C1 segment of cervical spinal cord (tissue), 14 donors: ENCODE measurements at places on chromosomes 1 and 21.
A peak's percentile ranks its signal among the peaks of the same experiment; 100 is the strongest.

DNA sequence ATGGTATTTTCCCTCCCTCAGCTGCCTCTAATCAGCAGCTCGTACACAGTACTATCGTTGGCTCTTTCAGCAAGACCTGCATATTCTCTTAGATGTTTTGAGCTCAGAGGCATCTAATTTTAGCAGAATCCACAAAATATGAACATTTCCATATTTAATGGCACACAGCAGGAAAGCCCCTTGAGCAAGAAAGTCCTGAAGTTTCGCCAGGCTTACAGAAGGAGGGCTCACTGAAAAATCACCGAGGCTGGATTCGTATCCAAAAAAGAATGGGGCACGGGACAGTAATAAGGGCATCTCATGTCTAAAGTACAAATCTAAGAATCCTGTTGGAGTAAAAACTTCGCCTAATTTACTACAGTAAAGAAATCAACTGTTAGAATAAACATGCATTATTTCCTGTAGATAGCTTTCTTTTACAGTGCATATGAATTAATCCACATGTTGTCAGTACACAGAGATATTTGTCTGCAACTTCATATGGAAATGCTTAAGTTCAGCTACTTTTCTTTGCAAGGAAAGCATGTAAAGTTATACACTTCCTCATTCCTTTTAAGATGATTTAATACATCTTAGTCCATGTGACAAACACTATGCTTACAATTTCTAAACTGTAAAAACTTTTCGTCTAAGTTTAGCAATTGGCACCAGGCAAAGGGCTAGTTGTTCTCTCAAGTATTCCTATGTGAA lies 1205.3 kb upstream of the ADGRL4 start:
- no peak for DNase-seq

- no peak for DNase-seq
Measured at GRCh38 chr1:53766831-53767405, 28.0 kb upstream of the GLIS1 start.

GRCh38 chr21:44884097-44884496 lies 10.6 kb upstream of the PTTG1IP start:
- DNase-seq, result no peak

DNA sequence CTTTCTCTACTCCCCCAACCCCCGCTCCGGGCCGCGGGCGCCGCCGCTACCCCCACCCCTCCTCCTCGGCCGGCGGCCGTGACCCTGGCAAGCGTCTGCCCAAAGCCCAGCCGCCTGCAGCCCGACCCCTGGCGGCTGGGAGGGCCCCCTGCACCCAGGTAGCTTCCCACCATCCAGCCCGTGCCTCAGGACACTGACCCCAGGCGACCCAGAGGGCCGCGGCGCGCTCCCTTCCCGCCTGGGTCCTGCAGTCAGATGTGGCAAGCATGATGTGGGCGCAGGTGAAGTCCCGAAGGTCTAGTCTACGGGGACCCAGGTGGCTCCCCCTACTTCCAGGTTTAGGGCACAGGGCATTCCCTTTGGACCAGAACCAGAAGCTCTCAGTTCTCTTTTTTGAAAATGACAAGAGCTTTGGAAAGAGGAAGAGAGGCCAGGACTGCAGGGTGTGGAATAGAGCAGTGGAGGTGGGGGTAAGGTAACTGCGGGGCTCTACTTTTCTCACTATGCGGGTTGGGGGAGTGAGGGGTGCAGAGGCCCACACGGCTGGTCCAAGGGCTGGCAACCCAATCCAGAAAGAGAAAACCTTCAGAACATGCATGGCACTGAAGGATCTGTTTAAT lies at the start of gene DENND4B:
Gene DENND4B, minus strand, starts transcription at position 97 of the 620 bp plus-strand sequence. CDS start 2,344 bp downstream, outside the sequence.
- DNase-seq, result peak; percentile 75

DNA sequence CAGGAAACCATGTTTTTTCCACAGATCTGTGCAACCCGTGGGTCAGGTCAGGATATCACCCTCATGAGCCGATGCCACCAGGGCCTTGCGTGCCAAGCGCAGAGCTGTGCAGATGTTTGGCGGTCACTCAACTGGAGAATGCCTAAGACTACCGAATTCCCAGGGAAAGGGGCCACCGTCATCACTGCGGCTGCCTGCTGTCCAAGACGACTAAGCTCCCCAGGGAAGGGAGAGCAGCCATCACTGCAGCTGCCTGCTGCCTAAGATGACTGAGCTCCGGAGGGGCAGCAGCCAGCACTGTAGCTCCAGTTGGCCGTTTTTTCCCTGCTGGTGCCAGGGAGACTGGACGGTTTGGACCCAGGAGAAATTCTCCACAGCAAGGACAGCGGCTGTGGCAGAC lies 31.1 kb downstream of the AKT3 start:
- no peak for DNase-seq

DNA sequence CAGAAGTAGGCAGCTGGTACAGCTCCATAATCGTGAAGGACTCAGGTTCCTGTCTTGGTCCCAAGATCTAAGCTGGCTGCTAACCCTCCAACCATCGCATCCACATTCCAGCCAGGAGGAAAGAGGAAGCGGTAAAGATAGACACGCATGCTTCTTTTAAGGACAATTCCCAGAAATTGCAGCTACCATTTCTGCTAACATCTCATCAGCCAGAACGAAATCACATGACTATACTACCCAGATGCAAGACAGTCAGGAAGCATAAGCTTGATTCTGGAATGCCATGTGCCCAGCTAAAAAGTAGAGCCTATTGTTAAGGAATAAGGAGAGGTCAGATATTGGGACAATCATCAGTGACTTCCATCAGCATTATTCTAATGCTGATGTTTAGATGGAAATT lies 110.4 kb downstream of the EPHB2 start:
- DNase-seq, result no peak

DNA sequence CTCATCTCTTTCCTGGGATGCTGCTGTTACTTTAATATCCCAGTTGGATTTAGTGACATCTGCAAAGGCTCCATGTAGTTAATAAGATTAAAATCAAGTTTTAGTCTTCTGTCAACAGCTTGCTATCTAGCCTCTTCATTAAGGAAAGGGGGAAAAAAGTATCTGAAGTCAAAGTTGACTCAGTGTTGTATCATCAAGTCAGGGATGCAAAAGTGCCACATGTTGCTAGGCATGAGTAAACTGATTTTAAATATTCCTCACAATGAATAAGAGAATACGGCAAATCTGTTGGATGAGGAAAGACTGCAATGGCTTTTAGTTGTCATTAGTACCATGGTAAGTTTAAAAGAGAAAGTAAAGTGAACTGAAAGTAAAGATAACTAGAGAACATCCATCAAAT lies 383.2 kb upstream of the ZRANB2 start:
- DNase-seq, result no peak

- no peak for DNase-seq
Measured at GRCh38 chr1:89425056-89425455, 61.2 kb downstream of the GBP6 start.

DNA sequence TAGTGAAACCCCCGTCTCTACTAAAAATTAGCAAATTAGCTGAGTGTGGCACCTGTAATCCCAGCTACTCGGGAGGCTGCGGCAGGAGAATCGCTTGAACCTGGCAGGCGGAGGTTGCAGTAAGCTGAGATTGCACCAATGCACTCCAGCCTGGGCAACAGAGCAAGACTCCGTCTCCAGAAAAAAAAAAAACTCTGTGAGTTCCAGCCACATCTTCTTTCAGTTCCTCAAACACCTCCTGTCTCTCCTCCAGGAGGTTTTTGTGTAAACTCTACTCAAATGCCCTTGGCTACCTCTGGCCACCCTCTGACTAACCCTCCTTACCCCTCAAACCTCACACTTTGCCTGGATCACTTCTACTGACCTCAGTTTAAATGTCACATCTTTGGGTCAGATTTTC lies 38.1 kb downstream of the RCSD1 start:
- DNase-seq, result no peak

- no peak for DNase-seq
Measured at GRCh38 chr21:40179166-40179565, 311.9 kb downstream of the PCP4 start.
